Kidney tubule cell (primary cell): ENCODE measurements at places on chromosomes 7 and 10.

- no peak for DNase-seq
These were observed 114.2 kb upstream of the FAM3C start for GRCh38 chr7:121510302-121510701.

DNA sequence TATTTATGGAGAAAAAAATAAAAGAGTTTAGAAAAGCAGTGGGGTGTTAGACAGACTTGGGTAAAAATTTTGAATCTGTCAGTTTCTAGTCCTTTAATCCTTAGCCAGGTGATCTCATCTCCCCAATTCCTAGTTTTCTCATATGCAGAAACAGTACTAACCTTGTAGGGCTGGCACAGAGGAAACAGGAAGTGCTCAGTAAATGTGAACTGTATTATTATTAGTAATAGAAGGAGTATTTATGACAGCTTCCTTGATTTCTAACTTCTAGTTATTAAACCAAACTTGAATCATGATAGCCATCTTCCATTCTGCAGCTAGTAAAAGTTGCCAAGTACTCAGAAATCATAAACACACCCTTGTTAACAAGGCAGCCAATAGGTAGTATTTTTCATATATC is 12.5 kb downstream of the TBX20 start:
- peak; percentile 24 for DNase-seq

DNA sequence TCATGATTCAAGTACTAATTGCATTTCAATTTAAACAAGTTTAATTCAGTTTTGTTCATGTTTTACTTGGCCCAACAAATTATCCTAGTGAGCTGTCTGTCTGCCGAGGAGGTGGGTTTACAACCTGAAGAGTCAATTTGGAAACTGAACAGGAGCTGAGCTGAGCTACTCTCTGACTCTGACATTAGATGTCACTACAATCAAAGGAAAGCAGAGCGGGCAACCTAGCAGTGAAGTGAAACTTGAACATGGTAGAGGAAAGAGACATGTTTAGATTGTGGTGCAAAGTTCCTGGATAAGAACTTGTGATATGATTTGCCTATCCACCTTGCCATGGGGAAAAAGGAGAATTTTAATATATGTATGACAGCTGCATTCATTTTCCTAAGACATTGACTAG is 9.6 kb upstream of the AGR3 start:
- DNase-seq: peak; percentile 68

GRCh38 chr10:17140386-17140761 is 10.8 kb upstream of the CUBN start:
- DNase-seq: no peak

- no peak for DNase-seq
These were observed 162.1 kb downstream of the JAZF1 start for GRCh38 chr7:28018446-28018845.

DNA sequence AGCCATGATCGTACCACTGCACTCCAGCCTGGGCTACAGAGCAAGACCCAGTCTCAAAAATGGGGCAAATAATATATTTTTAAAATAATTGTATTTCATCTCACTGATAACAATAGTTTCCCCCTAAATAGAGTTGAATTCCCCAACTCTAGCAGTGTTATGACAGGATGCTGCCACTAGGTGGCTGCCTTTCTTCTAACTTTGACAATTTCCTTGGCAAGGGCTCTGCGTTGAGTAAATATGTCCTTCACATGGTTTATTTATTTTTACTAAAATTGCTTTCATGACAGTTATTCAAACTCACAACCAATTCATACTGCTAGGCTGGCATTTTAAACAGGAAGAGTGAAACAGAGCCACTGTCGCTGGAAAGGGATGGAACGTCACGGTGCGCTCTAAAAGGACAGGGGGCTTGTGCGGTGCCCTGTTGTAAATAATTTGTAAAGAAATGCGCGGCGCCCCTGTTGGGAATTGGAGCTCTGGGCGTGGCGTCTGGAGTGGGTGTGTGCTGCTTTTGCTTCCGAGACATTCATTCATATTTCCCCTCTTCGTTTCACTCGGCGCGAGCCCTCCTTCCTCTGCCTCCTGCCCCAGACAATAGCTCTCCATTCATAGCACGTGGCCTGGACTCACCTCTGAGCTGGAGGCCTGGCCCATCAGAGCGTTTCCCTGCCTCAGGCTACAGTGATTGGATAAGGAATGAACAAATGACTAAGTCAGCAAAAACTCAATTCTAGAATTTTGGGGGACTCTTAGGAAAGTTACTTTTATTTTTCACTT is 20.5 kb upstream of the PITRM1 start:
- DNase-seq: peak; percentile 63

DNA sequence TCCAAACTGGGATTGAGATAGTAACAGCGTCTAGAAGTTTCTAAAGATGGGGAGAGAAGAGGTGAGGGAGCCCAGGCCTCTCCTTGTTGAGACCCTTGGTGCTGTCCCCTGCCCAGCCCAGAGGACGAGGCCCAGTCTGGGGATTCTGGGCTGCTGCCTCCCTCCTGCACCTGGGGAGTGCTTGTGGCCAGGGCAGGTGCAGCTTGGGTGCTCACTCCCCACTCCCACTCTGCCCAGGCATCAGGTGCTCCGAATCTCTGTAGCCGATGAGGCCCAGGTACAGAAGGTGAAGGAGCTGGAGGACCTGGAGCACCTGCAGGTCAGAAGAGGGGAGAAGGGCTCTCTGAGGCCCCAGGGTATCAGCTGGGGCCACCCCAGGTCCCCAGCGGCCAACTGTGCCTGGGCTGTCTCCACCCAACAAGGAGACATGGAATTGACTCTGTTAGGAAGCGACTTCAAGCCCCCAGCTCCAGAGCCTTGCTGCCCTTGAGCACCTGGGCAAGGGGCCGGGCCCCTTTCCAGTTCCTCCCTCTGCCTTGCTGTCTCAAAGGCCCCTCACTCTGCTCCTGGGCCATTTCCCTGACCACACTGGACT is 664 bp downstream of the CPA1 start:
- no peak for DNase-seq

- no peak for DNase-seq
These were observed 1.7 kb upstream of the FAM237B start for GRCh38 chr7:90322837-90323236.

DNA sequence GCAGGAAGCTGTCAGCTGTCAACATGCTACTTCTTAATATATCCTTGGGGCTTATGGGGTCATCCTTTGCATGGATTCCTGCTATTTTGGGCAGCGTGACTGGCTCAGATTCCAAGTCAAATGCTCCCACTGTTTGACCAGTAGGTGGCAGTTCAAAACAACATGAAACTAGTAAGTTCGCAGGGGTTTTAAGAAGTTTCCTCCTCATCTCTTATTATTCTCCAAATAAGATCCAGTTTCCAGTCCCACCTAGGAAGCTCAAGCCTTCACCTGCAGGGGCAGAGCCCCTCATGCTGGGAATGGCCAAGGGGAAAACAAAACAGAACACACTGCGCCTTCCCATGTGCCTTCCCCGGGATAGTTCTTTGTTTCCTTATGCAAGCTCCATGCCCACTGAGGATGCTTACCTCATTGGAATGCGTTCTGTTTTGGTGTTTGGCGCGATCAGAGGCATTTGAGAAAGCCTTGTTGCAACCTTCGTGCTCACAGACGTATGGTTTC is 259.8 kb downstream of the GLI3 start:
- DNase-seq: peak; percentile 58

DNA sequence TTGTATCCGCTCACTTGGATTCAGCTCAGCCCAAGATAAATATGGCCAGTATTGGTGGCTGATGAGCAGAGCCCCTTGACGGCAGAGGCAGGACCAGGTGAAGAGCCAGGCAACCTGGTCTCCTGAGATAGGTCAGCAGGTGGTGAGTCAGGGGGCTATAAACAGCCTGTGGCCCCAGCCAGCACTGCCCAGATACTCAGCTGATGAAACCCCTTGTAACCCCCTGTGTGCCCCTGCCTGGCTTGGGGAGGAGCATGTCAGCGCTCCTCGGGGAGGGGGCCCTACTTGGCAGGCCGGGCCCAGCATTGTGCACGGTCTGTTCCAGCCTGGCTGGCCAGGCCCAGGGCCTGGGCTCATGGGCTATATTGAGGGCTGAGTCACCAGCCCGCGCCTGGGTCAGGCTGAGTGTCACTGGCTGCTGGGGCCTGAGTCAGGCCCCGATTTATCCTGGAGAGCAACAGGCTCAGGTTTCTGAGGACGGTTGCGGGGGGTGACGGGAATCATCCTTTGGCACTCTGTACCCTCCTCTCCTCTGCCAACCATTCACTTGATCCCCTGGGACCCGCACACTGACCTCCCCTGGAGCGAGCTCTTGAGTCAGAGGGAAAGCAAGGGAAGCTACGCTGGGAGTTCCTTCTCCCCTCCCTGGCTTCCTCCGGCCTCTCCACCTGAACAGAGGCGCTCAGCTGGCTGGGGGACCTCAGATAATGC is 2.8 kb upstream of the FLNC start:
- peak; percentile 63 for DNase-seq

- DNase-seq: peak; percentile 51
These were observed 35.9 kb downstream of the TCF7L2 start for GRCh38 chr10:112985690-112986543.

GRCh38 chr7:24245362-24245761 is 38.6 kb upstream of the NPY start:
- DNase-seq: no peak

- no peak for DNase-seq
These were observed 47.1 kb downstream of the HIBADH start for GRCh38 chr7:27615420-27616185.

DNA sequence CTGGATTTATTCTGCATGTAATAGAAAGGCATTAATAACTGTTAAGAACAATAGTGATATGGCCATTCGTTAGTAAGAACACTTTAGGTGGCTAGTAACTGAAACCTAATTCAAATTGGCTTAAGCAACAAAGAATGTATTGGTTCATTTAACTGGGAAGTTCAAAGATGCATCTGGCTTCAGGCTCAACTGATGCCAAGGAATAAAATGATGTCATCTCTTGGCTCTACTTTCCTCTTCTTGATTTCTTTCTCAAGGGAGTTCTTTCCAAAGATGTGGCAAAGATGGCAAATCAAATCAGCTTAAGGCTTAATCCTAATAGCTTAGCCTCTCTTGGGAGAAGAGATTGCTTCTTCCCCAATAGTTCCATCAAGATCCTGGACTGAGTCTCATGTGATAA is 51.6 kb downstream of the PIK3CG start:
- no peak for DNase-seq

- DNase-seq: peak; percentile 97
These were observed 19.7 kb downstream of the DNAJC12 start for GRCh38 chr10:67818323-67818722.
